ENCODE measurements at places on chromosomes 7 and 10.
A peak's percentile ranks its signal among the peaks of the same experiment; 100 is the strongest.

DNA sequence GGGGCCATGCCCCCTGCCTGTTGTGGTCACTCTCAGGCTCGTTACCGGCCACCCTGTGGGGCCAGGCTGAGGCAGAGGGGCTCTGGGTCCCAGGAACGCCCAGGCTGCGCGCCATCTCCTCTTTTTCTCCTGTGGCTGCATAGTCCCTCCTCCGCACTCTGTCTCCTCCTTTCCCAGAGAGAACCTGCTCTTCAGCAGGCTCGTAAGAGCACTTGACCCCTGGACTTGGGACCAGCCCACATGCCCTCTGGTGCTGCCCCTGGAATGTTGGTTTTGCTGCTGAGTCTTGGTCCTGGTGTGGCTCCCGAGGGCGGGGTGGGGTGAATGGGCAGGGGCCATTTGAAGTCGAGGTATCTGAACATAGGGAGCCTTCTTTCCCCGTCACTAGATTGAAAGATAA, 6.6 kb upstream of the BHLHA15 start:
- no peak for DNase-seq

DNA sequence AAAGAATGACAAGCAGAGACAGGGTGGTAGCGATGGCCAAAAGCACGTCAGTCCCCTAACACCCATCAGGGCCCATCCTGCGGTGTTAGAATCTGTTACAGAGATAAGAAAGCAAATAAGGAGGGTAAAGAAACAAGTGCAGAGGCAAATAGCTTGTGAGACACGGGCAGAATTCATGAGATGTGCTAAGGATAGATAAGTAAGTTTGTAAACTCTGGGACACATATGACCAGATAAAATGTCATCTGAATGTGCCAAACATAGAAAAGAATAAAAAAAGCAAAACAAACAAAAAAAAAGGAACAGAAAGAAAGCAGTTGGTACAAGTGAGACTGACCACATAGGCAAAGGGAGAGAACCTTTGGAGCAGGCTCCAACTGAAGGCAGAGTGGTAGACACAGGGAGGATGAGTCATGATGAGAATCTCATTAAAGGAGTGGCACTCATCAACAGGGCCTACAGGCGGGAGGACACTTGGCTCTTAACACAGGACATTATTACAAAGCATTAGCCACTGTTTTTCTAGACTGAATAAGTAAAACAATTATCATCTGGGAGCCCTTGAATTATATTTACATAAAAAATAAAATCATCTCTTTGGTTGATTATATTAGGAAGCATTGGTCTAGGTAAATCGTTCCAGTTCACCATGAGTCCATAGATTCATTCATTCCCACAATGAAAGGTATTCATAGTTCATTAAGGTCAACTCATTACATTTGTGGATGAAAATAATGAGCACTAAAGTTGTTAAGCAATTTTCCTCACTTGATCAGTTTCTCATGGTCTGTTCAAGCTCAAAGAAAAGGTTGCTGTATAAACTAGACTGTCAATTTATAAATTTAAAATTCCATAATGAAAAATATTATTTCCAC, 21.5 kb upstream of the EPHB6 start:
- DNase-seq: no peak

DNA sequence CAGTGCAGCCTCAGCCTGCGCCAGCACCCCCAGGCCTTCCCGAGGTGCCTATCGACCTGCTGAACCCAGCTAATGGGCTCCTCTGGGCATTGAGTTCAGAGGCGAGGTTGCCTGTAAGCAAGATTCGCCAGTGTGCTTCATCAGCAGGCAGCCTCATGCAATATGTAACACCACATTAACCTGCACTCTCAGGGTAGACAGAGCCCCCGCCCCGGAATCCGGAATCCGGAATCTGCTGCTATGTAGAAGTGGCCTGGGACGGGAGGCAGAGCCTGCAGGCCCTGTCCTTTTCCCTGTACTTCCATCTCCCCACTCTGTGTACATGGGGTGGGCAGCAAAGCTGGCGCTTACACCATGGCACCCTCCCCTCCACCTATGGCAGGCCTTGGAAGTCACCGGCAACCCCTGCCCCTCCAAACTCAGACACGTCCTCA, 83.9 kb upstream of the RET start:
- DNase-seq: no peak

- no peak for DNase-seq
Observed at GRCh38 chr7:79337717-79338116, 115.8 kb downstream of the MAGI2 start.

- no peak for DNase-seq
Observed at GRCh38 chr10:99998889-99999288, 10.9 kb downstream of the DNMBP start.

GRCh38 chr10:28008054-28008453, 9.2 kb upstream of the ODAD2 start:
- DNase-seq: no peak

GRCh38 chr10:23158370-23158769, 33.7 kb upstream of the PTF1A start:
- peak; percentile 45 for DNase-seq

DNA sequence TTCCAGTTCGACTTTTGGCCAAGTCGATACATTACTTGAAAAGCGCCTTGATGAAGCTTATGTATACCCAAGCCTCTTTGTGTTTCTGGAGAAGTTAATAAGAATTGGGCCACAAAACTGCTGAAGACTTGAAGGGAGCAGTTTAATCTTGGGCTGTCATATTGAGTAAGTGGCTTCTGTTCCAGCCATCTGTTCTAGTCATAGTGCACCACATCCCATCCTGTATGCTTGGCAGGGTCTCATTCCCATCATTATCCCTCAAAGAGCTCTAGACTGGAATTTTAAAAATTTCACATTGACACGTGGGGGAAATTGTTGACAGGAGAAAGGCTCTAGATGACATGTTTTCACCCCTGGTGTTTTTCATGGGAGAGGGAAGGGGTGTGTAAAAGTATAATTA, 196.6 kb upstream of the PLPP4 start:
- DNase-seq: no peak

- no peak for DNase-seq
Observed at GRCh38 chr10:49309691-49310411, 10.9 kb downstream of the C10orf71 start.

GRCh38 chr10:35563261-35563891, 41.8 kb upstream of the GJD4 start:
- DNase-seq: peak; percentile 53

GRCh38 chr10:113035732-113036312, 85.8 kb downstream of the TCF7L2 start:
- DNase-seq: no peak

- DNase-seq: no peak
Observed at GRCh38 chr7:151255390-151255789, 6.9 kb upstream of the SMARCD3 start.

DNA sequence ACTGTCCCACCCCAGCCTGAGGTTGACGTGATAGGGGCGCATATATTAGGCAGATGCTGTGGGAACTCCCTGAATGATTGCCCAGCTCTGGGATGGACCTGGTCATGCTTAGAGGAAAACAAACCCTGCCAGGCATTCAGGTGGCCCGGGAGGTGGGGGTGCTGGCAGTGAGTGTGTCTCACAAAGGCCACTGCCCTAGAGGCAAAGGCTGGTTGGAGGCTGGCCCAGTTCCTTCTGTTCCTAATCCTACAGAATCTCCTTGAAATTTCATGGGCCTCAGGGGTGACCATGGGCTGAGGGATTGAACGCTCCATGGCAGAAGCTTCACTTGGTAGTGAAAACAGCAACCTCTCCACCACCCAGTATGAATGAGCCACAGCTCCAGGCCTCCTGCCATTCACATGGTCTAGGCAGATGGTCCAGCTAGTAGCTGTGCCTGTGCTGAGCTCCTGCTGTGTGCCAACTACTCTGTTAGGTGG, 25.6 kb downstream of the ADRA2A start:
- no peak for DNase-seq

GRCh38 chr7:41220266-41220665, 482.6 kb downstream of the INHBA start:
- DNase-seq: no peak

GRCh38 chr7:140275069-140275965, 98.5 kb upstream of the KDM7A start:
- no peak for DNase-seq

All from CD4-positive, alpha-beta T cell treated with Interleukin-6 for 4 hours (primary cell).